Glomerular endothelial cell (primary cell): ENCODE measurements at places on chromosomes 4 and X. TPM values are rescaled to one million over a fixed set of nuclear protein-coding genes. Genes with fewer than 3 reads are reported as not detected.
A peak's percentile ranks its signal among the peaks of the same experiment; 100 is the strongest.

- DNase-seq: no peak
These were observed 1229.5 kb upstream of the AGA start for GRCh38 chr4:178671766-178672165.

CFAP97 gene
- total RNA-seq: 12.4 and 16.1 TPM in 2 replicates

- no peak for DNase-seq
These were observed 171.5 kb upstream of the DIPK2B start for GRCh38 chrX:45372151-45372550.

- no peak for DNase-seq
These were observed 1742.8 kb downstream of the PCDH7 start for GRCh38 chr4:32462944-32463343.

DNA sequence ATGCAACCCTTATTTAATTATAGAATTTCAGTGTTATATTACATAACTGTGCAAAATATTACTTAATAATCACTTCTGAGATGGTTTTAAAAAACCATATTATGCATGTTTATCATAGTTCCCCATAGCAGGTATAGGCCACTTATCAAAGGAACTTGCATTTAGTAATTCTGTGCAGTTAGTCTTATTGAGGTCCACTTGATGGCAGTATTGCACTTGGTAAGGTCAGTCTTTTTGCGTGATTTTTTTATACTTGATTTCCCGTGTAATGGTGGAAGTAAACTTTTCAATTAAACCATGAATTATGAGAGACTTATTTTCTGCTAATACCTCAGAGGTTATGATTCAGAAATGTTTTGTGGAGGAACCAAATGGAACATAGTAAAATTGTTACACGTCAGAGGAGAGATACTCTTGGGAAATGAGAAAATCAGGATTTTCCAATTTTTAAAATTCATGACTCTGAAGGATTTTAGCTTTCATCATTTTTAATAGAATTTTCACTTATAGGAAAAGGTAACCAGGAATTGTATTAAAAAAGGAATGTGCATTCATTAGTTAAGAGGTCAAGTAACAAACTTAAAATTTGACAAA is 230.0 kb downstream of the CCSER1 start:
- peak; percentile 54 for DNase-seq

DNA sequence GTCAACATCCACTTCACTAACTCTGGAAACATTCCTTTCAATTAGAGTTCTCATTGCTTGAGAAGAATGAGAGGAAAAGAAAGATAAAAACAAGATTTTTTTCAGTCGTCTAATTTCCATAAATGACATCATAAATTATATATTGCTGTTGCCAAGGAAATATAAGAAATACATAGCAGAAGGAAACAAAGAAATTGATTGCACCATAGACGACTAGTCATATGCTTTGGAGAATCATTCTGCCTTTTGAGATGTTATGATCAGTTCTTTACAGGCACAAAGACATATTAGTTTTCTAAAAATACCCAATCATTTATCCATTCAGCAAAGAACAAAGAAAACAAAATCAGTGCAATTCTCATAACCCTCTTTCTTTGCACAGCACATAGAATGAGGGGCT is 672 bp upstream of the C1QTNF7 start:
- no peak for DNase-seq

CSAG3 gene
- total RNA-seq: not detected in 2 replicates

DNA sequence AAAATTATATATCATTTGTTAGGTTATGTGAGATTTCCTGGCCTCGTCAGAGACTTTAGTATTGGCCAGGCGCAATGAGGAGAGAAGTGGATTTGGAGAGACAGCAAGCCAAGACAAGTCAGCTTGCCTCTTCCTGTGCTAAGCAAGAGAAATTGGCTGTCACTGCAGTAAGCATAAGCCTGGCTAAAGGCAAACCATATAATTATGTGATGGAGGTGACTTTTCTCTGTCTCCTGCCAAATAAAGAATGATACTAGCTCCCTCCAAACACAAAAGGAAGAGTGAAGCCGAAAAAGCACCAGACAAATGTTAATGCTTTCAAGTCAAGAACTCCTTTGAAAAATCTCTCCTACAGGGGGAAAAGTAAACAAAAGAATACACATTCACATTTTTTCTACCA is 2246.0 kb downstream of the ARAP2 start:
- no peak for DNase-seq

ASB9 gene
- total RNA-seq: 10.6 and 17.0 TPM in 2 replicates

DNA sequence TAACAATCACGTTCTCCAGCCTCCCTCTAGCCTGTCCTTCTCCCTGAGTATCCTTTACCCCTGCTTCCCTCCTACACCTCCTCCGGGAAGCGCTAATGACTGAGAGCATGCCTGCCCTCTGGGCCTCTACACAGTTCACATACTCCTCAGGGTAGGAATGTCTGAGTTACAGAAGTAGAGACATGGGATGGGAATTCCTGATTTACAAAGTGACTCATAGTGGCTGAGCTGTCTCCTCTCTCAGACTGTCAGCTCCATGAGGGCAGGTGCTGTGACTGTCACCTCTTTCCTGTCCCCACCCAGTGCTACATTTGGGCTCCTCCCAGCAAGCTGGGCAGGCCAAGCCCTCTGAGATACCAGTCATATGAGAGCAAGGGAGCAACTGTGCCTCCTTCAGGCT is 2.6 kb downstream of the LAS1L start:
- no peak for DNase-seq

ARMCX4 gene
- total RNA-seq: 5.8 and 7.2 TPM in 2 replicates

DNA sequence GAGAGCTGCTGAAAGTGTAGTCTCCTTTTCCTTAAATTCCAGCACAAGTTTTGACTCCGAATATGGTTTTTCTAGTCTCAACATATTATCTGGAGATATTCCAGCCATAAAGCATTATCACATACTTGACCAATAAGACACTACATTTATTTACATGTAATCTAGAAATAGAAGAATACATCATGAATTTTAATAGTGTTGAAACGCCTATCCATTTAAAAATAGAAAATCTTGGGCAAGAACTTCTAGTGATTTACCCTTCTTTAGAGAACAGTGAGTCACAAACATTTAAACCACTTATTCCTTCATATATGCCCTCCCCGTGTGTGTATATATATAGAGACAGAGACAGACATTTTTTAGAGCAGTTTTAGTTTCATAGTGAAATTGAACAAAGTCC is 161.5 kb downstream of the SOWAHB start:
- no peak for DNase-seq

GRCh38 chr4:14478504-14478903 is 523.8 kb upstream of the CPEB2 start:
- DNase-seq: no peak

DNA sequence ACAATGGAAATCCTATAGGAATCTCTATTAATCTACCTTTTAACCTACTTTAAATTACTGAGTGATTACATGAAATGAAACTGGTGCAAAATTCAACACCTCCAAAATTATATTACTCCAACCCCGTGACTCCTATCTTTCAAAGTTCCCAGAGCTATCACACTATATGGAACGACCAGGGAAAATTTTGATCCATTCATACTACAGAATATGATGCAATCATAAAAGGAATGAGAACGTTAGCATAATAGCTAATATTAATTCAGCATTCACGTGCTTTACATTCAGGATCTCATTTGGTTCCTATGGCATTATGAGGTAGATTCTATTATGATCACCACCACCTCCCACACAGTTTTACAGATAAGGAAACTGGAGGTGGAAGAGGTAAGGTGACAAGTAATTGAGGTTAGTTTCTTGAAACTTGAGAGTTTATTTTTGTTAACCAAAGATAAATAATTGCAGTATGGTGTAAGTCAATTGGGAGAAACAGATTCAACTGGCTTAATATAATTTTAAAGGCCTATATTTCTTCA is 29.4 kb upstream of the INTS6L start:
- DNase-seq: no peak

DNA sequence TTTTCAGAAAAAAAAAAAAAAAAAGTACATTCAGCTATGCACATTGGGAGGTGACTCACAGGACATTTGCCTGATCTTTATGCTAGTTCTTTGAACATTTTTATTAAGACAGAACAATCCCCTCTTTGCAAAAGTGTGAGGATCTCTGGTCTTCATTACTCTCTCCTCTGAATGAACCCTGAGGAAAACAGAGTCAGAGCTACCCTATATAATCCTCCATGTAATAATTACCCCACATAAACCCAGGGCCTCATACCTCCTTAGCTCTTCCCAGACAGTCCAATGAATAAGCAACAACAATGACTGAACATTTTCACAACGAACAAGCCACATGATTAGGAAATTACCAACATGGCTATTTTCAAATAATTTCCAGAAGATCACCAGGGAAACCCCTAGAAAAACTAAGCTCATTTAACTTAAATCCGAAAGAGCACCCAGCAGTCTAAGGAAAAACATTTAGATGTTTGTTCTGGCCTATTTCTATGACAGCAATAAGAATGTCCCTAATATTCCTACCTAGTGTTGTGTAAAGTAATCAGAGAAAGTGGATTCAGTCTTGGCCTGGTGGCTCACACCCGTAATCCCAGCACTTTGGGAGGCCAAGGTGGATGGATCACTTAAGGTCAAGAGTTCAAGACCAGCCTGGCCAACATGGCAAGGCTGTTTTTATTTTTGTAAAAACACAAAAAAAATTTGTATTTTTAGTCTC is 37.8 kb downstream of the TBC1D9 start:
- no peak for DNase-seq

- DNase-seq: peak; percentile 44
These were observed 1995.9 kb downstream of the C4orf33 start for GRCh38 chr4:131091896-131092295.

DNA sequence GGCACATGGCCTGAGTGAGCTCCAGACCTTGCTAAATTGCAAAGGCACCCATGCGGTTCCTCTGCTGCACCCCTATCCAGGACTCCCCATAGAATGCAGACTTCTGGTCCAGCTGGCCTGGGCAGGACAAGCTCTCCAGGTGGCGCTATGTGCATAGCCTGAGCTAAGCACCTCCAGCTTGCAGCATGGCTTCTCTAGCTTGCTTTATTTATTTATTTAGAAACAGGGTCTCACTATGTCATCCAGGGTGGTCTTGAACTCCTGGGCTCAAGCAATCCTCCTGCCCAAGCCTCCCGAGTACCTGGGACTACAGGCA is 5.5 kb upstream of the WFS1 start:
- no peak for DNase-seq

DNA sequence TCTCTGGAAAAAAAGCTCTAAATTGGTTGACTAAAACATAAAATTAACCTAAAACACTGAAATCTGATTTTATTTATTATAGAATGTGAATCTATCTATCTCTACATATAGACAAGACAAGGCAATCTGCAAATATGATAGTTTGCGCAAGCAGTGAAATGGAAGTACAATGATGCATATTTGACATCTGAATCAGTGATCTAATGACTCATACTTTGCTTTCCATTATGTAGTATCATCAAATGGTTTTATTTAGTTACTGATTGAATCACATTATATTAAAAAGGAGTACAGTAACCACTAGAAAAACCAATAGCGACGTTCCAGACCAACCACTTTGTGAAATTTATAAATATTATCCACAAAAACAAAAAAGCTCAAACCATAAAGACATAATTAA is 1969.3 kb downstream of the PCDH7 start:
- DNase-seq: no peak
